ENCODE measurements at places on chromosomes 3 and 15.
A peak's percentile ranks its signal among the peaks of the same experiment; 100 is the strongest.

DNA sequence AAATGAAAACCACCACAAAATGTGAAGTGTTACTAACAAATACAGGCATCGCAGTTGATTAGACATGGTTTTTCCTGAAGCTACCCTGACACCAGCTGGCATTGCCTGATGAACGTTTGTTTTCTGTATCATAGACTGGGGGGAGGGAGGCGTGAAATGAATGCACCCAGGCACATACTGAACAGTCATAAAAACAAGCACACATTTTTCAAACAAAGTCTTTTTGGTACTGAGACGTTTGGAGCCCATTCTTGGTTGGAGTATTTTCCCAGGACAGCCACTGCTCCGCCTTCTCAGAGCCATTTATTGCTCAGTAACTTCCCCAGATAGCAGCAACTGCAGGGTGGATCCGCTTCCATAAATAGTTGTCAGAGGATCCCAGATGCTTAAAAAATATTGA, 52.4 kb downstream of the KLF13 start:
- no peak for DNase-seq

DNA sequence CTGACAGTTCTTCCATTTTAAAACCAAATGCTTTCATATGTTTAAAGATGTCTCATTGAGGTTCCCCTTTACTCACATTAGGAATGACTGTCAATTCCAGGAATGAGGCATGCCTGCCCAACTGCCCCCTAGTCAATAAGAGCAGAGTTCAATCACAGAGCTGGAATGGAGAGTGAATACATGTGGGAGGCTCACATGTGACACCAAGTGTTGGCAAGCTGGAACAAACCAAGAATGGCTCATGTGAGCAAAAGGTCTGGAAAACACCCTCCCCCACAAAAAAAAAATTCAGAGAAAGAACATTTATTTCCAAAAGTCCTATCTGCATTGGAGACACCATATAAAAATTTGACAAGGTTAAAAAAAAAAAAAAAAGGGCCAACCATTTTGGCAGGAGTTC, 3.7 kb downstream of the PBRM1 start:
- DNase-seq: peak; percentile 78

DNA sequence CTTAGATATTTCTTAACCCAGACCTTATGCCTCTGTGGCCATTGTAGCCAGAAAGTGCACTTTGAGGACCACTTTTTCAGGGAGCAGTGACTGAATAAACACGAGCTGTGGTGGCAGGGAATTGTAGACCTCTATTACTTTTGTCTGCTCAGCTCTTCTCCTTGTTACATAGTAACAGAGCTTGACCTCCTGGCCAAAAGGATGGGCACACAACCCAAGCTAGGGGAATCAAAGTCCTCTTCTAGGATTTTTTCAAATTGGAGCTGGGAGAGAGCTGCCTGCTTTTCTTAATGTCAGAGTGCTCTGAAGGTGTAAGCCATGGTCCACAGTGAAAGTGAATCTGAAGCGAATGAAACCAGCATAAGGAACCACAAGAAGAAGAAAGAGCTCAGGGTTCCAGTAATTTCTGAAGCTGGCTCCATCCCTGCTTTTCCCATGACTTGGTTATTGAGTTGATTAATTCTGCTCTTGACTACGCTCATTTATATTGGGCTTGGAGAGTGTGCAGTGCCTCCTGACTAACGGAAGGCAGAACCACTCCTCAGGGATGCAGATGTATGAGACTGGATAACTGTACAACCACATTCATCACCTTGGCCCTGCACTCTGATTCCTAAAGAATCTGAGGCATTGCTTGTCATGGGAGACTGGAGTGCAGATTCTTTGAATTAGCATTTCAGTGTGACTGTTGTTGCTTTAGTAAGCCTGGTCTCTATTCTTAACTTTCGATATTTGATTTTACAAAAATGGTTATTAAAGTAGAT, 60.9 kb downstream of the TLNRD1 start:
- DNase-seq: no peak

GRCh38 chr3:9781978-9782603, 10.2 kb downstream of the TADA3 start:
- DNase-seq: no peak

DNA sequence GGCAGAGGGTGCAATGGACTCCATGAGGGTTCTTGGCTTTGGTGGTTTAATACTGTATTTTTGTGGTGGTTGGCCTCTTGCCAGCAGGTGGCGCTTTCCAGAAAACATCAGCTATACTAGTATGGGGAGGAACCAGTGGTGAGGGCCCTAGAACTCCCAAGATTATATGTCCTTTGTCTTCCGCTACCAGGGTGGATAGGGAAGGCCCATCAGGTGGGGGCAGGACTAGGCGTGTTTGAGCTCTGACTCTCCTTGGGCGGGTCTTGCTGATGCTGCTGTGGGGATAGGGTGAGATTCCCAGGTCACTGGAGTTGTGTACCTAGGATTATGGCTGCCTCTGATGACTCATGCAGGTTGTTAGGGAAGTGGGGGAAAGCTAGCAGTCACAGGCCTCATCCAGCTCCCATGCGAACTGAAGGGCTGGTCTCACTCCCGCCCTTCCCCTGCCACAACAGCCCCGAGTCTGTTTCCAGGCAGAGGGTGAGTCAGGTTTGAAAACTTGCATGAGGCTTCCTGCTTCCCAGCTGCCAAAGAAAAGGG, 357.7 kb downstream of the OTOL1 start:
- peak; percentile 72 for DNase-seq

- DNase-seq: no peak
Observed at GRCh38 chr15:101110681-101111569, 140.9 kb downstream of the CHSY1 start.

GRCh38 chr3:178381971-178382448, 154.2 kb upstream of the KCNMB2 start:
- DNase-seq: no peak

- DNase-seq: no peak
Observed at GRCh38 chr15:47398132-47398531, 319.2 kb upstream of the SEMA6D start.

- peak; percentile 24 for DNase-seq
Observed at GRCh38 chr3:166279636-166280035, 442.4 kb upstream of the BCHE start.

- no peak for DNase-seq
Observed at GRCh38 chr15:49877873-49878521, 241.0 kb downstream of the ATP8B4 start.

DNA sequence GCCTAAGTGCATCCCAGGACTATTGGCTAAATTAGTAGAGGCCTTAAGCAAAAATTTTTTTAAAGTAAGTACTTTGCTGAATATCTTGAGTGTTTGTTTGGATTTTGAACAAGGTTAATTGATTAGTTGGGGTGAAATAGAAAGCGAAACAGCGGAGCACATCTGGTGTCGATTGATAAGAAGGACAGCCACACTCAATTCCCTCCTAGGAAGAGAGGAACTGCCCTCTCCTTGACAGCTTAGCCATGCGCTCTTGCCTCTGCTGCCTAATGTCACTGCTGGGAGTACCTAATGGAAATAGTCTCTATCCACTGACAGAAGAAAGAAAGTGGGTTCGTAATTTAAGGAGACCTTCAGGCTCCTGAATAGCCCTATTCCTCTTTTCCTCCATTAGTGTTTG, 943.6 kb downstream of the DIPK2A start:
- no peak for DNase-seq

All from kidney tubule cell (primary cell).